ENCODE measurements at places on chromosomes 1 and 21. TPM values are rescaled to one million over a fixed set of nuclear protein-coding genes. Genes with fewer than 3 reads are reported as not detected.

MRPS6 gene
- total RNA-seq: 20.5 TPM

AJAP1 gene
- total RNA-seq: not detected

ST6GALNAC3 gene
- 1.7 TPM for total RNA-seq

PTPRF gene
- 1.8 TPM for total RNA-seq

HHAT gene
- total RNA-seq: 0.33 TPM

SH2D2A gene
- total RNA-seq: 1.1 TPM

C1orf87 gene
- total RNA-seq: not detected

SPATA21 gene
- total RNA-seq: not detected

COA6 gene
- total RNA-seq: 113 TPM

CIART gene
- 11.3 TPM for total RNA-seq

SCAMP3 gene
- 96.1 TPM for total RNA-seq

NPHS2 gene
- total RNA-seq: not detected

SELL gene
- total RNA-seq: not detected

LMOD1 gene
- total RNA-seq: 19.6 TPM

CLCA1 gene
- not detected for total RNA-seq

HEYL gene
- 0.78 TPM for total RNA-seq

SYCP1 gene
- total RNA-seq: not detected

ITLN1 gene
- total RNA-seq: 0.61 TPM

ELF3 gene
- total RNA-seq: 0.73 TPM

GREM2 gene
- total RNA-seq: 0.55 TPM

RCAN3 gene
- total RNA-seq: 1.8 TPM

LIPI gene
- total RNA-seq: not detected

MAB21L3 gene
- 0.07 TPM for total RNA-seq

RUNX3 gene
- total RNA-seq: 0.27 TPM

ACOT11 gene
- 3.2 TPM for total RNA-seq

IKBKE gene
- 0.81 TPM for total RNA-seq

SDCCAG8 gene
- total RNA-seq: 12.3 TPM

LRRN2 gene
- total RNA-seq: 1.1 TPM

OR2T2 gene
- not detected for total RNA-seq

SLC1A7 gene
- total RNA-seq: 0.25 TPM

SPRR4 gene
- total RNA-seq: not detected

NR1I3 gene
- total RNA-seq: not detected

TAS1R1 gene
- total RNA-seq: not detected

CHI3L2 gene
- not detected for total RNA-seq

NBPF10 gene
- 0.55 TPM for total RNA-seq

Data from gastrocnemius medialis (tissue), 4 donors.